ENCODE measurements at places on chromosomes 7 and 10.

- no peak for DNase-seq
Measured at GRCh38 chr10:24866604-24867583, 85.5 kb downstream of the PRTFDC1 start.

GRCh38 chr10:7090529-7090928 lies 320.3 kb downstream of the SFMBT2 start:
- DNase-seq, result no peak

DNA sequence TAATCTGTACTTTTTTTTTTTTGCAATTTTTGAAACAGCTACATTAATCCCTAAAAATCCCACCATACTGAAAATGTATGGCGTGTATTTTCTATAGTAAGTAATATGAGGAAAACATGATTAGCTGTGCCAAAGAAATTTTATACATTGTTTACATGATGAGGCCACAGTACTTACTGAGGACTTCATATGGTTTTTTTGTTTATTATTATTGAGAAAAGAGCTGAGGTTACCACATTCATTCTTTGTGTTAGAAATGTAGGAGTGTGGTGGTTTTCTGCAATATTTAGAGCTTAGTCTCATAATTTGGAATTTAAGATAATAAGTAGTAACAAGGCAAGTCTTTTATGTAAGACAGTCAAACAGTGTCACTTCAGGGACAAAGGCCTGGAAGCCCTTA lies 45.1 kb downstream of the SLC25A40 start:
- DNase-seq, result no peak

GRCh38 chr7:30976381-30976780 lies 12.6 kb downstream of the GHRHR start:
- no peak for DNase-seq

- no peak for DNase-seq
Measured at GRCh38 chr10:88754287-88754686, 5.5 kb upstream of the LIPN start.

DNA sequence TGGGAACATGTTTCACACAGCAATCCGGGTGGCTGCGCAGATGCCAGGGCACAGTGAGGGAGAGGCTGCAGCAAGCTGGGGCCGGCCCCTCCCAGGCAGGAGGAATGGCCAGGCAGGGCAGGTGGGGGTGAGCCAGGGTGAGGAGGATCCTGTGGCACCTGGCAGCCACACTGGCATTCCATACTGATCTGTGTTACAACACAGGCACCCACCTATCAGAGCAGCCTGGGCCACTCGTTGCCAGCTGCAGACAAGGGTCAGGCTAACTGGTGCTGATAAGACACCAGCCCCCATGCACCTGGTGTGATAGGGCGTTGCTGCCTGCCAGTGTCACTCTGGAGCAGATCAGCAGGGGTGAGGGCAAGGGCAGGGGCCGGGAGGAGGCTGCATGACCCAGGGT lies 16.6 kb upstream of the RET start:
- DNase-seq, result no peak

- DNase-seq, result no peak
Measured at GRCh38 chr10:4663162-4663992, 162.6 kb upstream of the AKR1E2 start.
